NCI-H2081 (cell line): ENCODE measurements at places on chromosomes 7 and 10.

DNA sequence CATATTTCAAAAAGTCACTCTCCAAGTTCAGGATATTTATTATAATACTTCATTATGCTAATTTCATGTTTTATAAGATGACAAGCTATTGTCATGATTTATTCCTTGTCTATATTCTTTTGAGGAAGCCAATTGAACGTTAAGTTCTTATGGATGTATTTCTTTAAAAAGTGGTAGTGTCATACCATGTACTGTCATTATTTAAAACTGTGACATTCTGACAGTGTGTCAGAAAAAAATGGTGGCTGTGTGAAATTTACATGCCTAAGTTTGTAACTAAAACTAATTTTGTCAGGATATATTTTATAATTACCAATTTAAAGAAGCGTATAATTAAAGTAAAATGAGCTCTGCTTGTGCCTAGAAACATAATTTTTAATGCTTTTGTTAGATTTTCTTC lies 158.9 kb upstream of the HDAC9 start:
- DNase-seq: no peak

- peak; percentile 69 for DNase-seq
Measured at GRCh38 chr7:15128716-15129115, 226.2 kb upstream of the DGKB start.

DNA sequence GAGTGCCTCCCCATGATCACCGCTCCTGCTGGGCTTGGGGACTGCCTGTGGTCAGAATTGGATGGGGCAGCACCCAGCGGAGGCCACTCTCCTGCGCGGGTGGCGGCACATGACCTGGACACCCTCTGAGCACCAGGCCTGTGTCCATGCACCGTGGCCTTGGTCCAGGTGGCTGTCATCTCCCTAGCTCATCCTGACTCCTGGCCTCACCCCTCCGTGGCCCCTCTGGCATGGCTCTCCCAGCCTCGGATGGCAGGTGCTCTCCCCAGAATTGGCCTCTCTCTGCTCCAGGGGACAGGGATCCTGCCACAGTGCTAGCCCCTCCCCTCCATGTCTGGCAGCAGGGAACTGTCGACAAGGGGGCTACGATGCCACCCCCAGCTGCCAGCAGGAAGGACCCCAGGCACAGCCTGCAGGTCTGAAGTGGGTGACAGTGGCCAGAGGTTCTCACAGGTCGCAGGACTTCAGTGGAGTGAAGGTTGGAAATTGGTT lies 37.2 kb upstream of the BTBD16 start:
- no peak for DNase-seq

GRCh38 chr10:46293832-46294640 lies 7.2 kb downstream of the ANTXRL start:
- no peak for DNase-seq
